ENCODE measurements at places on chromosomes 3 and 15. TPM values are rescaled to one million over a fixed set of nuclear protein-coding genes. Genes with fewer than 3 reads are reported as not detected.

DNA sequence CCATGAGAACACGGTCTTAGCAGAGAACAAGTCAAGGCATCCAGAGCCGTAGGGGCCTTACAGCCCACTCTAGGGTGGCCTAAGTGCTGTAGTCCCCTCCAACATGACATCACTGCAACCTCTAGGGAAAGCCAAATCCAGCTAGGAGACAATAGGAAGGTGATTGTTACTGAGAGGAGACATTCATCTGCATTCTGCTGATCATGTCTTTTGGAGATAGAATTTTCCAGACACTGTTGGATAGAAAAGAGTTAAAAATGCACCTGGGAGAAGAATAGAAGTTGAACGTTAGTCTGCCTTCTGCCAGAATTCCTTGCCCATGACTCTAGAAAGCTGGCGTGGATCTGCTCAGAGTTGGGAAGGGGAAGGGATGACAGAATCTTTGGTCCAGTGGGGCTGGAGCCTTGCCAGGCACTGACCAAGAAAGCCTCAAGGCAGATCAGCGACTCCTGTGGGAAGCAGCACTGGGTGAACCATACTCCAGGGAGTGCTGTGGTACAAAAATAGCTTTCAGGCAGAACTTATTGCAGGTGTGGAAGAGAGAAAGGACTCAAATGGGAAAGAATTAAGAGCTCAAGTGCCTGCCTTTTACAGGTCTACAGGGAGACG, 44.8 kb upstream of the RAF1 start:
- peak; percentile 94 for DNase-seq

DNA sequence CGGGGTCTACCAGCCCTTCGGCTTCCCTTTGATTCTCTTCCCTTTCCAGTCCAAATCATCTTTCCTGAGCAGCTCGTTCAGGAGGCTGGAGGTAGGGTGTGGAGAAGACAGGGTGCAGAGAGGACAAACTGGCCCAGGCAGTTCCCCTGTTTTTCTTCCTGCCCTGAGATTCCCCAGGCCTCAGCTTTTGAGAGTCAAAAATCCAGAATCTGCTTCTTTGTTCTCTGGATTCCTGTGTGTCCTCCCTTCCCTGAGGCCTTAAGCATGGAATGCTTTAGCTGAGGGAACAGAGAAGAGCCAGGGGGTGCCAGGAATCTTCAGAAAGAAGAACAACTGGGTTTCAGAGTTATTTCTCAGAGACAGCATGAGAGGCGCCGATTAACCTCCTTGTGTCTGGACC, 26.7 kb upstream of the LRTM1 start:
- no peak for DNase-seq

GRCh38 chr3:115788921-115789470, 165.7 kb downstream of the GAP43 start:
- peak; percentile 92 for DNase-seq

DNA sequence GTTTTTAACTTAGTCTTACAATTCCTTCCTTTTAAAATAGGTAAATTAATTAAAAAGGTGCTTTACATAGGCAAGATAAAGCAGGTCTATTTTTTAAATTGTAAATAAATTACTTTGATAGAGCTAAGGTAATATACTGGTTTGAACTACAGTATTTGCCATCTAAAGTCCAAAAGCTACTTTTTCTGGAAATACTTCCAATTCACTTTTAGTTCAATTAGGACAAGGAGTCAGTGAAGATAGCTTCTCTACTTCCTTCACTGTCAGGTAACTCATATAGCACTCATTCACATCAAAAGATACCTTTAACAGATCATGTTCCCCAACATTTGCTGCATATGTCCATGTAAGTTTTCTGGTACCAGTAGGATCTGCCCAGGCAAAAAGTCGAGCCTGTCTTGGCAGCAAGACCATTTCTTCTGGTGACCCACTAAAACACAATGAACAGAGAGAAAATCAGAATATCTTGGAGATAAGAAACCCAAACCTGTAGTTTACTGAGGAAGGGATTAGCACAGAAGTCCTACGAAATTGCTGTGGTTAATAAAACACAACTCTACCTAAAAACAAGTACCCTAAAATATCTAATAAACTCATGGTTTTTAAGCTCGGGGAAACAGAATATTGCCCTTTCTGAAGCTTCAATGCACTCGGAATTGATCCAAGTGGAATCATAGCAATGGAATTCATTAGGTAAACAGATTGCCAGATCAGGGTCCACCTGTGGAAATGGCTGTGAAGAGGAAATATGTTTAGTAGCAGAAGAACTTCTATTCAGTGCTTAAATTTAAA, 153.1 kb downstream of the VPS13C start:
- peak; percentile 1 for DNase-seq

DNA sequence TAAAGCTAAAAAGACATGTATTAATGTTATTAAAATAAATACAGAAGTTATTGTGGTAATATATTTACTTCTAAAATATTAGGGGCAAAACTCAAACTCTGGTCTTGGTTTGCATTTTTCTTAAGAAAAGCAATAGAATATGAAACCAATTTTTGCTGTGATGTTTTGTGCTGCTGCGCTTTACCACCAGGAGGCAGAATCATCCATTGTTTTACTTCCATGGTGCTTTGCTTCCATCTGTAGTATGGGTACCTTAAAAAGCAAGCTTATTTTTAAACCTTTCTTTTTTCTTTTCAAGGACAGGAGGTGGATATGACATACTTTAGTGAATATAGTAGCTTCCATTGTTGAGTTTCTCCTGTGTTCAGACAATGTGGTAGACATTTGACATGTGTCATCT, 46.6 kb upstream of the MRPL3 start:
- no peak for DNase-seq

DNA sequence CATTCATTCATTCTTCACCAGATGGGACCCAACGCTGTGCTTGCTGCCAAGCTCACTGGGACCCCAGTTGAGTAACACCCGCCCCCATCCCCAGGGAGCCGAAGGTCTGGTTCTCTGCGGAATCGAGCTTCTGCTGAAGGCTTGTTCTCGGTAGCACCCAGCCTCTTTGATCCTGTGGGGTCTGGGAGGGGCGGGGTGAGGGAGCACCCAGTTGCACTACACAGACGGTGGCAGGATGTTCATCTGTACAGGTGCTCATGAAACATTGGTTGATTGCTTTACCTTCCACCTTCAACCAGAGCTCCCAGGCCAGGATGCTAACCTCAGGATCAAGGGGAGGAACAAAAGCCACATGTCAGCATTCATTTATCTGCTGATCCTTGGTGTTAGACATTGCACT, 77.7 kb upstream of the RGMA start:
- no peak for DNase-seq

- no peak for DNase-seq
Observed at GRCh38 chr3:98553753-98554152, 22.0 kb downstream of the GPR15 start.

Gene ADCY5
- 0.56 TPM for total RNA-seq

Gene CCR4
- total RNA-seq, result not detected

Gene CHMP2B
- 6.8 TPM for total RNA-seq
